ENCODE measurements at places on chromosomes 7 and 10. TPM values are rescaled to one million over a fixed set of nuclear protein-coding genes. Genes with fewer than 3 reads are reported as not detected.

NDUFB8 gene
- total RNA-seq, result 99.4 TPM

GNAI1 gene
- total RNA-seq, result 24.2 TPM

VWA2 gene
- total RNA-seq, result 1.3 TPM

SH2D4B gene
- total RNA-seq, result not detected

LIPM gene
- not detected for total RNA-seq

KAZALD1 gene
- total RNA-seq, result 1.1 TPM

ZPBP gene
- total RNA-seq, result 0.32 TPM

MMP21 gene
- total RNA-seq, result 0.91 TPM

OR13A1 gene
- total RNA-seq, result not detected

- H3K27me3 ChIP-seq, result no peaks in the 10 kb centered on the region
- peaks cover 15% of the 10 kb centered on the region for H3K4me1 ChIP-seq
- DNase-seq, result no peak
- no peak overlapping the region for H3K4me3 ChIP-seq
- H3K36me3 ChIP-seq, result no peaks in the 10 kb centered on the region
- no peak overlapping the region for H3K27ac ChIP-seq
Observed at GRCh38 chr7:1046722-1047679, 2.7 kb downstream of the GPR146 start.

DNA sequence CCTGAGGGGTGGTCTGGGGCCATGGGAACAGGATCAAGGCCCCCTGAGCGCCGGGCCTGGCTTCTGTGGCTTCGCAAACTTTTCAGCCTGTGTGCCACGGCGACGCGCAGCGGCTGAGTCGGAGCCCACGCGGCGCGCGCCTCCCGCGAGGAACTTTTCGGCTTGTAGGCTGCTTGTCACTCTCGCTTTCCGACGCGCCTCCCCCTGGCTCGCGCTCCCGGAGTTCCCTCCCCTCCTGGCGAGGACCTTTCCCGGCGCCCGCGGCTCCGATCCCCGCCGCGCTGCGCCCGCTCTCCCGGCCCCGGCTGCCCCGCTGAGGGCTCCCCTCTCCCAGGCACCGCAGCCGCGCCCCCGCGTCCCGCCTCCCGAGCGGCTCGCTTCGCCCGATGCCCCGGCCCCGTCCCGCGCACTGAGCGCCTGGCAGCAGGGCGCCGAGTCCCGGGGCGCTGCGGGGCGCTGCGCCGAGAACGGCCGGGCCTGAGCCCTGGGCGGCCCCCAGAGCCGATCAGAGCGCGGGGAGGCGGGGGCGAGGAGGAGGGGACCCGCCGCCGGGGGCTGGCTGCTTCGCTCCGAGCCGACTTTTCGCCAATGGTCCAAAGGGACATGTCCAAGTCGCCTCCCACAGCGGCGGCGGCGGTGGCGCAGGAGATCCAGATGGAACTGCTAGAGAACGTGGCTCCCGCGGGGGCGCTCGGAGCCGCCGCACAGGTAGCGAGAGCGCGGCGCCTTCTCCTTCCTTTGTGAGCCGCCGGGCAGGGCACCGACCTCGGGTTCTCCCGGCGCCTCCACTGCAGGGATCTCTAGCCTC is at the start of gene CACNB2:
Gene CACNB2 (plus strand): TSS at position 276 of the 808 bp plus-strand sequence.
- H3K4me1 ChIP-seq, result no peaks in the 10 kb centered on the region
- peak; percentile 88 for DNase-seq
- H3K4me3 ChIP-seq, result peak within 1 kb of the TSS; percentile 66
- H3K36me3 ChIP-seq, result no peaks in the 10 kb centered on the region
- peak within 1 kb of the TSS; percentile 87 for H3K27ac ChIP-seq

GRCh38 chr10:115321360-115321759 is 228.2 kb downstream of the ATRNL1 start:
- H3K36me3 ChIP-seq, result no peaks in the 10 kb centered on the region
- H3K27ac ChIP-seq, result no peak overlapping the region
- no peaks in the 10 kb centered on the region for H3K4me1 ChIP-seq
- H3K27me3 ChIP-seq, result no peaks in the 10 kb centered on the region

GRCh38 chr7:73555411-73555982 is 2.0 kb downstream of the BCL7B start:
- DNase-seq, result no peak
- no peaks in the 10 kb centered on the region for H3K36me3 ChIP-seq
- H3K4me1 ChIP-seq, result peaks cover 6% of the 10 kb centered on the region
- H3K27ac ChIP-seq, result no peak overlapping the region
- H3K4me3 ChIP-seq, result no peak overlapping the region
- no peaks in the 10 kb centered on the region for H3K27me3 ChIP-seq

DNA sequence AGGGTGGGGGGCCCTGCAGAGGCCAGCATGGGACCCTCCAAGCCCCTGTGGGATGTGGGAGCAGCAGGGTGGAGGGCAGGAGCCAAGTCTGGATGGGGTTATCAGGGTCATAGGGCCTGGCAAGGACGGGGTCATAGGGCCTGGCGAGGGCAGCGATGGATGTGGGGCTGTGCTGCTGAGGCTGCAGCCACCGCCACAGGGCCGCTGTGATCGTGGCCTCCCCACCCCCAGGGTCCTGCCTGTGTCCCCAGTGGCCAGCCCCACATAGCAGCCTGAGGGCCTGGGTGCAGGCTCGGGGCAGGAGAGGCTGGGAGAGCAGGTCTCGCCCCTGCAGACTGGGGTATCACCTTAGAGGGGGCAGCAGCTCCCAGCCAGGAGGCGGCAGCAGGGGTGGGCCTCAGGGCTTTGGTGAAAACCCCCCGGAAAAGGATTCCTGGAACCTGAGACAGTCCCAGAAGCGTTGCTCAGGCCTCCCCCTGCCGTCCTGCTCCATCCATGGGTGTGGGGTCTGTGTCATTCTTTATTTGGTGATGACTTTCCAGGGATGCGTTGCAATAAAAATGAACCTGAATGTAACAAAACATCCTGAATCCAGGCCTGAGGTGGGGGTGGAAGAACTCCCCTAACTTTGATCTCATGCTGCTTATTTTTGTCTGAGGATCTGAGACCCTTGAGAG is 107.3 kb upstream of the SHH start:
- H3K36me3 ChIP-seq, result no peaks in the 10 kb centered on the region
- no peak overlapping the region for H3K4me3 ChIP-seq
- no peaks in the 10 kb centered on the region for H3K4me1 ChIP-seq
- no peak for DNase-seq

GRCh38 chr10:124306922-124307371 is 111.8 kb downstream of the OAT start:
- no peaks in the 10 kb centered on the region for H3K4me1 ChIP-seq
- H3K4me3 ChIP-seq, result no peak overlapping the region
- no peak overlapping the region for H3K27ac ChIP-seq

DNA sequence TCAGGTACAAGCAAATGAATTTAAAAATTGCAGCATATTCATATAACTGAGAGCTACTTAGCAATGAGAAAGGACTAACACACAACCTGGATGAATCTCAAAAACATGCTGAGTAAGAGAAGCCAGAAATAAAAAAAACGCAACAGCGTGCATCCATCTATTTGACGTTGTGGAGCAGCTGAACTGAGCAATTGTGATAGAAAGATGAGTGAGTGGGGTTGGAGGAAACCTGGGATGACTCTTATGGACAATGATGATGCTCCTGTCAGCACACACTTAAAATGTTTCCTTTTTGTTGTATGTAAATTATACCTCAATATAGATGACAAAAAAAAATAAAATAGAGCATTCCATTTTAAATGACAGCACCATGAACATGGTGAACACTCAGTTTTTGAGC is 36.0 kb upstream of the AKR1E2 start:
- no peaks in the 10 kb centered on the region for H3K36me3 ChIP-seq
- H3K27me3 ChIP-seq, result no peaks in the 10 kb centered on the region
- no peak overlapping the region for H3K4me3 ChIP-seq

DNA sequence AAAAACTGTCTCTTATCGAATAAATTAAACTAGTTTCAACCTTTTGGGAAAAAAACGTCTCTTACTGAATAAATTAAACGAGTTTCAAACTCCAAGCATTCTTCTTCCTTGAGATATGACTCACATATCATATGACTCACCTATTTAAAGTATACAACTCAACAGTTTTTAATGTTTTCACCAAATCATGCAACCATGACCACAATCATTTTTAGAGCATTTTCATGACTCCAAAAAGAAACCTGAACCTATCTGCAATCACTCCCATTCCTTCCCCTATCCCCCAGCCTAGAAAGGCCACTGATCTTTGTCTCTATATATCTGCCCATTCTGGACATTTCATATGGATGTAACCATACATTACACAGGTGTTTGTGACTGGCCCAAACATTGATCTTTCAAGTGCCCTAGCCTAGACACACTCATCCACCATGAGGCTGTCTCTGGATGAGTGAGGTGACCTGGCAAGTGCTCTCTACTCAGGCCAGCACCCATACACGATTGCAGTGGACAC is 115.3 kb downstream of the PIP4K2A start:
- no peak overlapping the region for H3K4me3 ChIP-seq
- no peak overlapping the region for H3K27ac ChIP-seq
- H3K36me3 ChIP-seq, result no peaks in the 10 kb centered on the region
- no peak for DNase-seq

- peaks cover 14% of the 10 kb centered on the region for H3K4me1 ChIP-seq
- H3K4me3 ChIP-seq, result no peak overlapping the region
- H3K27ac ChIP-seq, result no peak overlapping the region
- no peaks in the 10 kb centered on the region for H3K36me3 ChIP-seq
- no peak for DNase-seq
Observed at GRCh38 chr7:34075523-34076370, 170.4 kb downstream of the BMPER start.

DNA sequence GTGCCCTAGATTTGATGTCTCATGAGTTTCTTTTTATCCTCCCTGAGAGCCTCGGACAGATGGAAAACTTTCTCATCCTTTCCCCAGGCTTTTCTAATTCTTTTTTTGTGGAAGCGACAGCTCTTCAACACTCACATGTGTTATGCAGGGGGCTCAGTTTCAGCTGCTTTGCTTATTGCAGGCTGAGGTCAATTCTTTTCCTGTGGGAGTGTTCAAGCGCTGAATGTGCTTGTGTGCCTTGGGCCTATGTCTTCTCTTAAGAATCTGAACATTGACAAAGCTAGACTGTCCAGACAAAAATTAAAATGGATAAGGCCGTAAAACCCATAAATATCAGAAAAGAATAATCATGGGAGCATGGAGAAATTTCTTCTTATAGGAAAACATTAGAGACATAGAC is 125.2 kb upstream of the STEAP4 start:
- H3K27ac ChIP-seq, result no peak overlapping the region
- DNase-seq, result no peak
- H3K4me3 ChIP-seq, result no peak overlapping the region
- H3K4me1 ChIP-seq, result no peaks in the 10 kb centered on the region
- no peaks in the 10 kb centered on the region for H3K27me3 ChIP-seq
- H3K36me3 ChIP-seq, result no peaks in the 10 kb centered on the region

DNA sequence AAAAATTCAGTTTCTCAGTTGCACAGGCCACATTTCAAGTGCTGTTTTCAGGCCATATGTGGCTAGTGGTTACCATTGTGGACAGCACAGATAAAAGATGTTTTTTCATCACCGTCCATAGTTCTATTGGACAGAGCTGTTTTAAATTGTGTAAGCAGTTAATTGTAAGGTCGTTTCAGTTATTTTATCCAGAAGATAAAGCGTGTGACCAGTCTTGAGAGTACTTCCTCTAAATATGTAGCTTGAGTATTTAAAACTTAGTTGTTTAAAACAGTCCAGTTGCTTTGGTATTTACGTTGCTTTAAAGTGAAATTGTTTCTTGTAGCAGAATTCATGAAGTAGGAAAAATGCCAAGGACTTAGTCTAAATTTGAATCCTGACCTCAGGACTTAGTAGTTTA is 66.9 kb downstream of the ZNRF2 start:
- no peak overlapping the region for H3K27ac ChIP-seq
- DNase-seq, result no peak
- no peak overlapping the region for H3K4me3 ChIP-seq
- no peaks in the 10 kb centered on the region for H3K4me1 ChIP-seq
- no peaks in the 10 kb centered on the region for H3K36me3 ChIP-seq

GRCh38 chr7:40889099-40889498 is 754.3 kb downstream of the SUGCT start:
- H3K27me3 ChIP-seq, result no peaks in the 10 kb centered on the region
- no peak for DNase-seq
- H3K27ac ChIP-seq, result no peak overlapping the region
- H3K4me3 ChIP-seq, result no peak overlapping the region
- H3K36me3 ChIP-seq, result no peaks in the 10 kb centered on the region

- no peaks in the 10 kb centered on the region for H3K4me1 ChIP-seq
- no peak overlapping the region for H3K4me3 ChIP-seq
- no peak for DNase-seq
- H3K27ac ChIP-seq, result no peak overlapping the region
- no peaks in the 10 kb centered on the region for H3K27me3 ChIP-seq
- H3K36me3 ChIP-seq, result no peaks in the 10 kb centered on the region
Observed at GRCh38 chr7:106029451-106029850, 66.4 kb downstream of the CDHR3 start.

DNA sequence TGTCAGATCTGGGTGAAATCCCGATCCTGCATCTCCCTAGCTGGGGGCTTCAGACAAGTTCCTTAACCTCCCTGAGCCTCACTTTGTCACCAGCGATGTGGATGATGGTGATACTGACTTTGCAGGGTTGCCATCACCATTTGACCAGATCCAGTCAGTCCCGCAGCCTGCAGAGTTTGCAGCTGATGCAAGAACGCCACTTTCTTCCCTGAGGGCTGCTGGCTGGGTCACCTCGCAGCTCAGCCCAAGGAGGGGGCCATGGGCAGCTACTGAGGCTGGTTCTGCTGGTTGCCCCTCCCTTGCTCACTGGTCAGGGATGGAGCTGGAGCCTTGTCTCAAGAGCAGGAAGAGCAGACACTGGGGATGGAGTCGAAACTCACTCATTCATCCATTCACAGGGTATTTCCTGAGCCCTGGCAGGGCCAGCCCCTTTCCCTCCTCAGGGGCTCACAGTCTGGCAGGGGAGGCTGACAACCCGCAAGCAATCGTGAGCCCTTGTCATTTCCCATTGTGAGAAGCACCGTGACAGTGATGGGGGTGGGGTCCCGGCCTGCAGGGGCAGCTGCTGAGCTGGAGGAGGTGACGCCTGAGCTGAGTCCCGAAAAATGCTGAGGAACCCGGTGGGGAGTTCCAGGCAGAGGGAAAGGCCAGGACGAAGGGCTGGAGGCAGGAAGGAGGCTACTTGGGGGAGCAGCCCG is 111.1 kb upstream of the TCF7L2 start:
- H3K36me3 ChIP-seq, result no peaks in the 10 kb centered on the region
- H3K4me3 ChIP-seq, result no peak overlapping the region
- H3K27me3 ChIP-seq, result no peaks in the 10 kb centered on the region
- no peak for DNase-seq
- peaks cover 4% of the 10 kb centered on the region for H3K4me1 ChIP-seq

- H3K27me3 ChIP-seq, result no peaks in the 10 kb centered on the region
- H3K4me1 ChIP-seq, result peaks cover 2% of the 10 kb centered on the region
- peak overlapping the region; percentile 60 for H3K4me3 ChIP-seq
- no peaks in the 10 kb centered on the region for H3K36me3 ChIP-seq
- peak overlapping the region; percentile 71 for H3K27ac ChIP-seq
Observed at GRCh38 chr7:33903791-33904680, 1.3 kb upstream of the BMPER start.

DNA sequence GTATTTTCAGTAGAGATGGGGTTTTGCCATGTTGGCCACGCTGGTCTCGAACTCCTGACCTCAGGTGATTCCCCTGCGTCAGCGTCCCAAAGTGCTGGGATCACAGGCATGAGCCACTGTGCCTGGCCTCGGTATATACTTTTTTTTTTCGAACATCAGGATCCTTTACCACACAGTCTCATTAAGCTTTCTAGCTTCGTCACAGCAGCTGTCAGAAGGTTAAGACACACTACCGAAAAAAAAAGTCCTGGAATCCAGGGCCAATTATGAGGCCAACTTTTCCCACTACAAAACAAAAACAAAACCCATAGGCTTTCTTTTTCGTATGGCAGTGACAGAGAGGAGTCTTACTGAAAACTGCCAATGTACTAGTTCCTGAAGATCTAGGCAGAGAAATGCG is 30.7 kb downstream of the ZC3HC1 start:
- peaks cover 3% of the 10 kb centered on the region for H3K36me3 ChIP-seq
- H3K27ac ChIP-seq, result no peak overlapping the region
- no peaks in the 10 kb centered on the region for H3K4me1 ChIP-seq

- no peaks in the 10 kb centered on the region for H3K4me1 ChIP-seq
- H3K36me3 ChIP-seq, result no peaks in the 10 kb centered on the region
- H3K27ac ChIP-seq, result no peak overlapping the region
- no peak for DNase-seq
Observed at GRCh38 chr7:21365866-21366624, 61.8 kb upstream of the SP4 start.

All from ovary (tissue), 10 donors.